Lower lobe of right lung (tissue), 2 donors: ENCODE measurements at places on chromosomes 7 and 10. TPM values are rescaled to one million over a fixed set of nuclear protein-coding genes. Genes with fewer than 3 reads are reported as not detected.
A peak's percentile ranks its signal among the peaks of the same experiment; 100 is the strongest.

The KCNIP2 gene
- total RNA-seq, result 3.7 TPM

The TMEM236 gene
- 5.9 TPM for total RNA-seq

DNA sequence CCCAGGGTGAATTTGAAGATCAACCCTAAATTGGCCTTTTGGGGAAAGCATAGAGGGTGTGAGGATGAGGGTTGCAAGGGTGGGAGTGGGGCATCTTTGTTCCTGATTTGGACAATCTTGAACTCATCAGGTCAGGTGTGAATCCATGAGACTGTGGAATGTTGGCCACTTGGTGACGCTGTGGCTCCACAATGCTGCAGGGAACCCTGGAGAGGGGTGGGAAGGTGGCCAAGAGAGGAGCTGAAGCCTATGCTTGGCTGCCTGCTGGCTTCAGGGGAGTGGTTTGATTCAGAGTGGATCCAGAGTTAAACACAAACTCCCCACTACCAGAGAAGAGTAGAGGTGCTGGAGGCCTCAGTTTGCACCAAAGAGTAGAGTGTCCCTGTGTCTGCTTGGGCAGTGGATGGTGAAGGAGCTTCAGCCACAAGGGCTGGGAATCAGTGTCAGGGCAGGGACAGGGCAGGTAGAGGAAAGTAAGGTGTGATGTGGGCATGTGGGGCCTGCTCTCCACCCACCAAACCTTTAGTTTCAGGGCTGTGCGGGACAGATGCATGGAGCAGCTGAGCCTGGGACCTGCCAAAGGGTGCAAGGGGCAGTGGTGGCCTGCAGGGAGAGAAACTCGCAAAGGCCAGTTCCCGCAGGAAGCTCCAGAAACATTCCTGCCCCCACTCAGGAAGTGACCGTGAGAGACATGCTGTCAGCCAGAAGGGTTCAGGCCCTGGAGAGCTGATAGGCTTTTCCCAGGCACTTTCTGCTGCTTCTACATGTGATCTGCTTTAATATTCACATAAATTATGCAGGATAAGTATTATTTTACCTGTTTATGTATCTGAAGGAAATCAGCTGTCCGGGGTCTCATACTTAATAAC is 81.0 kb upstream of the PRSS58 start:
- no peaks in the 10 kb centered on the region for H3K27me3 ChIP-seq
- H3K27ac ChIP-seq, result no peak overlapping the region
- DNase-seq, result no peak
- H3K36me3 ChIP-seq, result no peaks in the 10 kb centered on the region
- H3K4me3 ChIP-seq, result no peak overlapping the region
- H3K4me1 ChIP-seq, result no peaks in the 10 kb centered on the region

- H3K4me3 ChIP-seq, result no peak overlapping the region
- no peak overlapping the region for H3K27ac ChIP-seq
- H3K27me3 ChIP-seq, result no peaks in the 10 kb centered on the region
- H3K4me1 ChIP-seq, result no peaks in the 10 kb centered on the region
- no peaks in the 10 kb centered on the region for H3K36me3 ChIP-seq
These were observed 1334.7 kb downstream of the REEP3 start for GRCh38 chr10:64855941-64856340.

- H3K4me1 ChIP-seq, result no peaks in the 10 kb centered on the region
- H3K27me3 ChIP-seq, result no peaks in the 10 kb centered on the region
- no peak overlapping the region for H3K4me3 ChIP-seq
- DNase-seq, result no peak
- H3K27ac ChIP-seq, result no peak overlapping the region
- no peaks in the 10 kb centered on the region for H3K36me3 ChIP-seq
These were observed 146.4 kb upstream of the LYZL2 start for GRCh38 chr10:30775779-30776591.

DNA sequence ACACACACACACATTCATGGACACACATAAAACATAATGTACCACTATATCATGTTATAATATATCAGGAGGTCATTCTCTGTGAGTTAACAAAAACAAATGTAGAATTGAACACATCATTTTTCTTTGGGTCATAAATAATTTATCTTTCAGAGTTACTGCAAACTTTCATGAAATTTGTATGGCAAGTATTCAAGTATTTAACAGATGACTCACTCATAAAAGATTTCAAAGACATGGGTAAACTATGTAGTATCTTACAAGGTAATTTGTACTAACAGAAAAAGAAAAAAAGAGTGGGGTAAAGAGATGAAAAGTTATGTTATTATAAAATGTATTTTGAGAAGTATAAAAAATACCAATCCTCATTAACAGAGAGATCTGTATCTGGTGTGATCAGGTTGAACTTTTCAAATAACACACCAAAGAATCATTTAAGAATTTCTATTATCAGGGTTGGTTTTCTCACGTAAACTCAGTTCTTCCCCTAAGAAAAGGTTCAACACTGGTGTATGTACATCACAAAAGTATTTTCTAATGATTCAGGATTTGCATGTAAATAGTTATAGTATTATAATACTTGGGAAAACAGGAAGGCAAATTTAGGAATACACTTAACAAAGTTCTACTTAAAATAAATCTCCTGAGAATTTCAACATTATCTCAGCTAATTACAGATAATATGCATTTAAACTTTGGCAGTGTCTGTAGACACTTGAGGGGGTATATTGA is 933.1 kb upstream of the LRRN3 start:
- H3K27me3 ChIP-seq, result no peaks in the 10 kb centered on the region
- no peak for DNase-seq
- H3K4me3 ChIP-seq, result no peak overlapping the region
- no peaks in the 10 kb centered on the region for H3K4me1 ChIP-seq
- no peak overlapping the region for H3K27ac ChIP-seq

DNA sequence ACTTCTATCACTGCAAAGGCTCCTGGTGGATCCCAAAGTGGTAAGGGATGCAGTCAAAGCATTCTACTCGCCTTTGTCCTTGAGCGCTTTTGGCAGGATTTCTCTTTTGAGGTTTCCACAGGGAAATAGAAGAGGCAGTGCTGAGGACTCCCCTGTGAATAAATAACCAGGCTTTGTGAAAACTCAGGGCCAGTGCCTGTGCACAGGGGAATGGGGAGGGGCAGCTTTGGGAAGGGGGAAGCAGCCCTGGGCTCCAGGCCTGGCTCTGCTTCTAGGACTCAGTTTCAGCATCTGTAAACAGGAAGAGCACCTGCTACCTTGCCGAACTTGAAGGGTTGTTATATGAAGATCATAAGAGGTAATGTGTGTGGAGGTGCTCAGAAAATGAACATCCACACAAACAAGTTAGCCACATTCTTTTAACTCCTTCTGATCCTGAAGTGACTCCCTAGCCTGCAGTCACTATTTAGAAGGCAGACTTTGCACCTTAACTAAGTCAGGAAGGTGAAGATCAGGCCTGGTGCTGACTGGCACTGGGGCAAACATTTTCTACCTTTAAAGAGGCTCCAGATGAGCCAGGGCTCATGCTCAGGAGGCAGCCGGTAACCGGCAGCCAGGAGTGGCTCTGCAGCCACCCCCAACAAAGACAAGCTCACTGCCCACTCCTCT is 22.5 kb upstream of the MMP21 start:
- no peak overlapping the region for H3K27ac ChIP-seq
- no peaks in the 10 kb centered on the region for H3K4me1 ChIP-seq
- peaks cover 78% of the 10 kb centered on the region for H3K36me3 ChIP-seq
- DNase-seq, result no peak
- H3K4me3 ChIP-seq, result no peak overlapping the region

The KIAA1549 gene
- 5.3 TPM for total RNA-seq

DNA sequence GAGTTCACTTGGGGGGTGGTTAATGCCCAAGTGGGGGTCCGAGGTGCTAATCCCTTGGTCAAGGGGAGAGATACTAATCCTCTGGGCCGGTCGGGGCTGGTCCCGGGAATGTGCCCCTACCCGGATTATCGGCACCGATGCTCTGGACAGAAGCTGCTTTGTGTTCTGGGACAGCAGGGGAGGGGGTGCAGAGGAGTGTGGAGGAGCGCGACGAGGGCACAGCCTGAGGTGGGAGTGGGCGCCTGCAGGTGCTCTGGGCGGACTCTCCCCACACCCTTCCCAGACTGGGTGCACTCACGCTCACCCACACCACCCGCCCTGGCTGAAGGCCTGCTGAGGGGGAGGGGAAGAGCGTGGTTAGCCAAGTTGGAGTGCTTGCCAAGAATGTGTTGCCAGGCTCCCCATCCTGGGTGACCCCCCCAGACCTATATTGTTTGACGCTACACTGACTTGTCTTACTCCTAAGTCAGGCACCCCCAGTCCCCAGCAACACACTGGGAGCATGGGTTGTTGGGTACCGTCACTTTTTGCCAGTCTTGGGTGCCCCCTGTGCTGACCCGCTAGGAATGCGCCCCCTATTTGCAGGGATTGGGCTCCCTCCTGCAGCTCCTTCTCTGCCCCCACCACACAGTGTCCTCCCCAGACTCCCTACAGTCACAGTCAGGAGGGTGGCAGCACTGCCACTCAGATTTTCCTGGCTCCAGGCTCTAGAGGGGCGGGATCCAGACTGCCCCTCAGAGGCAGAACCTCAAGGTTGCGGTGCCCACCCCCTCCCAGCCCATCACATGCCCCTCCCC is 1.2 kb downstream of the SLC4A2 start:
- H3K4me3 ChIP-seq, result peak overlapping the region; percentile 72
- peaks cover 44% of the 10 kb centered on the region for H3K4me1 ChIP-seq
- H3K27ac ChIP-seq, result peak overlapping the region; percentile 97

- no peaks in the 10 kb centered on the region for H3K27me3 ChIP-seq
- peaks cover 23% of the 10 kb centered on the region for H3K4me1 ChIP-seq
- no peak for DNase-seq
- no peak overlapping the region for H3K4me3 ChIP-seq
- H3K36me3 ChIP-seq, result no peaks in the 10 kb centered on the region
These were observed 47.4 kb downstream of the LRRC4 start for GRCh38 chr7:127983804-127984332.

- H3K36me3 ChIP-seq, result peaks cover 8% of the 10 kb centered on the region
- DNase-seq, result no peak
- H3K27ac ChIP-seq, result no peak overlapping the region
These were observed 58.0 kb downstream of the IPMK start for GRCh38 chr10:58209669-58210068.

GRCh38 chr7:2834748-2835441 is 9.2 kb downstream of the GNA12 start:
- H3K36me3 ChIP-seq, result no peaks in the 10 kb centered on the region
- H3K4me3 ChIP-seq, result no peak overlapping the region
- H3K27ac ChIP-seq, result no peak overlapping the region
- no peak for DNase-seq
- H3K27me3 ChIP-seq, result no peaks in the 10 kb centered on the region

The NACAD gene
- total RNA-seq, result 2.5 TPM

- peaks cover 5% of the 10 kb centered on the region for H3K27me3 ChIP-seq
- no peak overlapping the region for H3K27ac ChIP-seq
- no peak overlapping the region for H3K4me3 ChIP-seq
These were observed 105.7 kb downstream of the RPS24 start for GRCh38 chr10:78139341-78139740.

The ZNF488 gene
- total RNA-seq, result 0.38 TPM

- H3K27ac ChIP-seq, result no peak overlapping the region
- H3K4me1 ChIP-seq, result no peaks in the 10 kb centered on the region
- H3K4me3 ChIP-seq, result no peak overlapping the region
- no peak for DNase-seq
These were observed 884.9 kb upstream of the ZNF722 start for GRCh38 chr7:63113713-63114285.
